NCI-H2081 (cell line): ENCODE measurements at places on chromosomes 16 and 17.
A peak's percentile ranks its signal among the peaks of the same experiment; 100 is the strongest.

- DNase-seq = peak; percentile 72
Observed at GRCh38 chr17:75877752-75878173, 618 bp downstream of the TRIM47 start.

- no peak for DNase-seq
Observed at GRCh38 chr17:7916808-7917207, 719 bp upstream of the RNF227 start.

- peak; percentile 81 for DNase-seq
Observed at GRCh38 chr17:67800495-67800928, 24.8 kb upstream of the BPTF start.

DNA sequence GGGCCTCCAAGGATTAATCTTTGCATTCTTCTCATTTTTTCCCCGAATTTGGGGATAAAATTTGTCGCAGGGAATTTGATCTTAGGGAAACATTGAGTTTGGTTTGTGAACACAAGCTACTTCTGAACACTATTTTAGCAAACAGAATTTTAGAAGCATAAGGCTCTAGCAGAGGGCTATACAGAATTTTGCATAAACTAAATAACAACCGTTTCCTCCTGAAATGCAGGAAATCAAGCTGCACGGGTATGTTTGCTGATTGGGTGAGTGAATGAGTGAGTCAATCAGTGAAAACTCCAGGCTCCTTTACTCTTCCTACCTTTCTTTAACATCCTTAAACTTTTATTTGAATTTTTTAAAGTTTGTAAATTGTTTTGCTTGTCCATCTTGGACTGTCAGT, 81.3 kb upstream of the GNAO1 start:
- no peak for DNase-seq

DNA sequence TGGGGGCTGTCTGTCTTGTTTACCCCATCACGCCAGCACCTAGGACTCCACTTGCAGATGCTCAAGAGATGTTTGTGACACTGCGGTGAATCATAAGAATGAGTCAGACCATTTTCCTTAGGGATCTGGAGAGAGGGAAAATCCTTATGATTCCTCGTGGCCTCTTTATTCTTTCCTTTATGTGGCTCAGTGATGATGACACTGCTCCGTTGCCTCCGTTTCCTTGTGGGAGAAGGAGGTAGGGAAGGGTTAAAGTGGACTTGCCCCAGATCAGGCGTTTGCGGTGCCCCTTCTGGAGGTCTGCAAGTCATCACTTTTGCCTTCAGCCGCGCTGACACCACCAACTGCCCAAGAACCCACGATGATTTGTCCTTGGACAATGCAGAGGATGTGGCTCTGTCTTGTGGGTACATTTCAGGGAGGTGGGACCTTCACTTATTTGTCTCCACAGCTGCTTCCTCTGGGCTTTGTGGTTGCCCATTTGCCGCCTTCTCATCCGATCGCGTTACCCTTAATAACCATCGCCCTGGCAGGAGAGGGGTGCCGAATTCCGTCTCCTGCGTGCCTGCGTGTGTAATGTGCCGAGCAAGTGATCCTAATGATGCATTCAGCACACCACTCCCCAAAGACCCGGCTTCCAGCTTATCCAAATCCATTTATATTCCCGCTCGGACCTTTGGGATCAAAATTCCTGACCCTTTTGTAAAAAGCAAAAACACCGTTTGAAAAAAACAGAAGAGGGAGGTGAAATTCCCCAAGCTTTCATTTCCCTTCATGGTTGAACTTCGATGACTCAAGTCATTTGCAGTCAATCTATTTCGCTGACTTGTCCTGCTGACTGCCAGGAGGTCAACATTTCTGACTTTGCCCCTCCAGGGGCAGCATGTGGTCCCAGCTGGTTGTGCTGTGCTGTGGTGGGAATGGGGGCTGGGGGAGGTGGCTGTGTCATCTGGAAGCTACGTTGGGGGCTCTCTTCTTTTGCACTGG, 87.2 kb upstream of the IRX3 start:
- no peak for DNase-seq

DNA sequence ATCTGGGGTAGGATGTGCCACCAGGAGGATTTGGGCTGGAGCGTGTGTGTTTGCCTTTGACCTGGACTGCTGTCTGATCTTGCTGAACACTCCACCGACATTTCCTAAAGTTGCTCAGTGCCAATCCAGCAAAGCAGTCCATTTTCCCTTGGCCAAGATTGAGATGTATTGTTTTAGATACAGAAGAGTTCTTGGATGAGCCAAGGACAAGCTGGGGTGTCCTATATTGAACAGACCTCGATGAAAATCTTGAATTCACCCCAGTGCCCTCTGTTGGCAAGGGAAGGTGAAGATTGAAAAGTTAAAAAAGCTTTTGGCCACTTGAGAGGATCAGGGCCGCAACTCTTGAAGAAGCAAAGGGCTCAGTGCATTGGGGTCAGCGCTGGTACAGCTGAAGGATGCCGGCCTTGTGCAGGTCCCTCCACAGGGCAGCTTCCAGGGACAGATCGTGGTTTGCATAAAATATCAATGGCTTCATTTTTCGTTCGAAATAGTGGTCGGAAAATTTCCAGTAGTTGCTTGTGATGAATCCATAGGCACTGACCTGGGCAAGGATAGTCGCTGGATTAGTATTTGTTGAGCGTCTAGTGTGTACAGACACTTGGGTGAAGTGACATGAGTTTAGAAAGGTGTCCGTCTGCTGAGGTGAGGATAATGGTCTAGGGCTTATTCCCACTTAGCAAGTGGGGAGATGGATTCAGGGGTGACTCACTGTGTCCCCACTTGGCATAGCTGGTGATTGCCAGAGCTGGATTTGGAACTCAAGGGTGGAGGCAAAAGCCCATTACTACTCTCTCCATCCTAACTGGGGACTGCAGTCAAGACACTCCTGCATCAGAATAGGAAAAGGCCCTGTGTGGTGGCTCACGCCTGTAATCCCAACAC, 19.7 kb downstream of the ST6GALNAC2 start:
- no peak for DNase-seq

DNA sequence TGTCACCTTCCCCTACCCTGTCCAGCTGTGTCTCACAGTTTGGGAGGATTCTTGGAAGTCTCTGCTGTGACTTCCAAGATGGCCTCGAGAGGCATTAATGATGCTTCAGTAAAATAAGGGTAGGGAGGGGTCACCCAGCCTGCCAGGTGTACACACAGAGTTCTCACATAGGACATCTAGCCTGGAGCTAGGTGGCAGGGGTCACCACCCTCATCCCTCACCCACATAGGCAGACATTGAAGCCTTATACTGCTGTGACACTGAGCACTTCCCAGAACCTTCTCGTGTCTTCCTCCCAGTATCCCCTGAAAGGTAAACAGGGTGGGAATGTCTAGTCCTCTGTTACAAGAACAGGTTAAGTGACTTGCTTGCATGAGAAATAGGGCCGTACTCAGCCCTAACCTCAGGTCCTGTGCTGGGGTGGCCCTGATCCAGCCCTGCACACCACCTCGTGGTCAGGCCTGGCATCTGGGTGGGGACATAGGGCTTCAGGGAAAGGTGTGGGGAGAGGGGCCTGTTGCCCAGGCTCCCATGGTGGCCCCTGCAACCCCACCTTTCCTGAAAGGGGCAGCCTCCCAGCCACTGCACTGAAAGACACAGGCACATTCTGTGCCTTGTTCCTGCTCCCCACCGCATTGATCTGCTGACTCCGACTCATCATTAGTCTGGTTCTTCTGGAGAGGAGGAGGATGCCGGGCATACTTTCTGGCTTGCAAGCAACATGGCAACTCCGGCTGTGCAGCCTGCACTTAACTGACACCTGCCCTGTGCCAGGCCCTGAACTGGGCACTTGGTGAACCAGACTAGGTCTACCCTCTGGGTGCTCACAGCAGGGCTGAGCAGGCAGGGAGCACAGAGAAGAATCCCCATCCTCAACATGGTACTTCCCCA, 3.6 kb upstream of the MMP15 start:
- DNase-seq = no peak

- DNase-seq = peak; percentile 31
Observed at GRCh38 chr16:88437367-88437964, 15.6 kb upstream of the ZFPM1 start.

GRCh38 chr16:13429416-13429815, 490.5 kb upstream of the ERCC4 start:
- DNase-seq = no peak

- no peak for DNase-seq
Observed at GRCh38 chr17:55988861-55989260, 164.4 kb upstream of the ANKFN1 start.

- no peak for DNase-seq
Observed at GRCh38 chr16:10521681-10522274, 58.6 kb downstream of the EMP2 start.

DNA sequence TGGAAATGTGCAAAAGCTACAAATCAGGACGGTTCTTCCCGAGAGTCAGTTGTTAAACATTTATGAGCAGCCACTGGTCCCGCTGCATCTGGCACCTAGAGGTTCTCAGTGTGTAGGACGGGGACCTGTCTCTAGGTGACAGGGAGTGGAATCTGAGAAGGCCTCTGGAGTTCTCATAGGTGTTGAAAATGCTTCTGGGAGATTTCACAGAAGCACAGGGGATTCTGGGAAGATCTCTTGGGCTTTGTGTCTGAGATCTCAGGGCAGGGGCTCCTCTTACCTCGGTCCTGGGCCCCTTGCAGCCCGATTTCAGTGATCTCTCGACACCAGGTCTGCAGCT, 8.9 kb downstream of the ALOX15 start:
- DNase-seq = no peak

- DNase-seq = no peak
Observed at GRCh38 chr16:51553314-51553713, 402.2 kb upstream of the SALL1 start.

GRCh38 chr17:7586673-7587419, 3.0 kb downstream of the SOX15 start:
- no peak for DNase-seq

DNA sequence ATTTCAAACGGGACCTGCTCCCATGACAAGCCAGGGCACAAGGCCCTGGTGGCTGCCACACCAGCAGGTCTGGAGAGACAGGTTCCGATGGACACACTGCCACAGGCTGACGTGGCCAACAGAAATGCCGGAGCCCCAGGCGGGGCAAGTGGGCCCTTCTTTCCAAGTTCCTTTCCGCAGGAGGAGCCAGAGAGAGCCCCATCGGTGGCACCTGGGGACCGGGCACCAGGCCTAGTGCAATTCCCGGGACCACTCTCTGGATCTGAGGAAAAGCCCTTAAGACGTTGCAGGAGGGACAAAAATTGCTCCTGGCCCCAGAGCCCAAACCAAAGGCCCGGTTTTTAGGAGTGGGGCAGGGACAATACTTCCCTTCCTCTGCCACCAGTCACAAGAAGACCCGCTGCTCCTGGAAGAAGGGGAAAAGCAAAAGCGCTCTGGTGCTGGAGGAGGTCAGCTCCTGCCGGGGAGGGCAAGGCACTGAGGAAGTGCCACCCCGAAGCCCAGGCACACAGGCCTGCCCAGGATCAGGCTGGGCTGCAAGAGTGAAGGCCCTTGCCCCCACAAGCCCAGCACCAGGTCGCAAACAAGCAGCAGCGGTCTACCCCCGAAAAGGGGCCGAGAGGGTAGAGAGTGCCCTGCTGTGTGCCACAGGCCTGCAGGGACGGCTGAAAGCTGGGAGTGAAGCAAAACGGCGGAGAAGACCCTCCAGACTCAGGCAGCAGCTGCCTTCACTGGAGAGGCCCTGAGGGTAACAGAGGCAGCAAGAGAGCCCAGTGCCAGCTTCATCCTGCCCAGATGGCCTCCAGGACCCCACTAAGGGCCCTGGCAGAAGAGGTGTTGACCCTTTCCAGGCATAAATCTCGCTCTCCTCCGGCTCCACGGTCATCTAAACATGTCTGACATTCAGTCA, 29.1 kb downstream of the MAP1LC3B start:
- DNase-seq = no peak

DNA sequence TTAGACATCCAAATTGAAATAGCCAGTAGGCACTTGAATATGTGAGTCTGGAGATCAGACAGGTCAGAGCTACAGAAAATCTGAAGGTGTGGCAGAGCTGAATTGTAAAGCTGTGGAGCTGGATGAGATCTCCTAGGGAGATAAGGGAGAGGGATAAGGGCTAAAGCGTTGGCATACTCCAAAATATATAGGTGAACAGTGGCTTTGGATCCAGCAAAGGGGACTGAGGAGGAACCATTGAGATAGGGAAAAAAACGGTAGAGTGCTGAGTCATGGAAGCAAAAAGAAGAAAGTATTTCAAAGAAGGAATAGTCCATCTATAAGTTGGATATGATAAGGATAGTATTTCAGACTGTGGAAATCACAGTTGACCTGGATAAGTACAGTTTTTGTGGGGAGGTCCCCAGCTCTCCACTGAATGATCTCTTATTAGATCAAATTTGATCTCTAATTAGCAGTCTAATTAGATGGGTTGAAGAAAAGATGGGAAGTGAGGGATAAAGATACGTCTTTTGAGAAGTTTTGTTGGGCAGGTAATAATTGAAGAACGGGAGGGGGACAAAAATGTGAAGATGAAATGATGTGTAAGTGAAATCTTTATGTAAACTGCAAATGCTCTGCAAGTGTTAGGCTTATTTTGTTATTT, 587 bp upstream of the DBF4B start:
- DNase-seq = no peak
